Nephron progenitor cell (in vitro differentiated cells): ENCODE measurements at places on chromosomes 5 and 9.

DNA sequence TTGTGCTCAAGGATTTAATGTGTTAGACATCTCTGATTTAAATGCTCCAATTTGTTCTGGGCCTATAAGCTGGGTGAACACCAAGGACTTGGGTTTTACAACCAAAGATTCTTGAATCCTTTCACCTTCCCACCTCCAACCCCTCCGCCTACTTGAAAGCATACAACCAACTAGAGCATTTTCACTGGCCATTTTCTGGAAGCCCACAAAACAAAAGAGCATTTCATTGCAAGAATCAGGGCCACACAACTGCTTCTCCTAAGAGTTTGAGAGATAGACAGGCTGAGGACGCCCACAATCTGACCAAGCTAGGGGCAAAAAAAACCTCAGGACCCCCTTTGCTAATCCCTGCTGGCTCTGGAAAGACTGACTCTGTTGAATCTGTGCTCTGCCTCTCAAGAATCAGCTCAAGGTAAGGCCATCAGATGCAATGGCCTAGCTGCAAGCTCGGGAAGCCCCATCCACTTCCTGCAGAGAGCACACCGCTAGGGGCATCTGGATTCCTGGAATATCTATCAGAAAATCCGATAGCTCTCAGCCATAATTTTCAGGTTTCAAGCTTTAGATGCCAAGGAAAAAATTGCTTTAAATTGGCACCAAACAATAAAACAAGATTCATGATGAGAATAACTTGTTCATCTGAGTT, 57.7 kb downstream of the RETREG1 start:
- DNase-seq = no peak

DNA sequence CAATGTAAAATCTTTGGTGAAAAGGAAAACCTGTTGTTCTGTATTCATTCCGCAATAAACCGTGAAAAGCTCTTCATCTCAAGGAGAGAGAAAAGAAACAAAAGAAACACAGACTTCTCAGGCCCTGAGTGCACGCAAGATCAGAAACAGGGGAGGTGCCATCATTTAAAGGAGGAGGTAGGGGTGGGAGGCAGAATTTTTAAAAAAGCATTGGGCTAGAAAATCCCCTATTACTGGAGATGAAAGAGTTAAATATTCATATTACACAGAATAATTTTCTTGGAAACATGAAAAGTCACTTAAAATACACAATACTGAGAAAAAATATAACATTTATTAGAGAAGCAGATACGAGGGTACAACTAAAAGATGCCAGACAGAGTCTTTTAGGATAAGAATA, 56.3 kb downstream of the USP20 start:
- DNase-seq = no peak

GRCh38 chr9:88590558-88591146, 55.7 kb downstream of the NXNL2 start:
- DNase-seq = no peak

DNA sequence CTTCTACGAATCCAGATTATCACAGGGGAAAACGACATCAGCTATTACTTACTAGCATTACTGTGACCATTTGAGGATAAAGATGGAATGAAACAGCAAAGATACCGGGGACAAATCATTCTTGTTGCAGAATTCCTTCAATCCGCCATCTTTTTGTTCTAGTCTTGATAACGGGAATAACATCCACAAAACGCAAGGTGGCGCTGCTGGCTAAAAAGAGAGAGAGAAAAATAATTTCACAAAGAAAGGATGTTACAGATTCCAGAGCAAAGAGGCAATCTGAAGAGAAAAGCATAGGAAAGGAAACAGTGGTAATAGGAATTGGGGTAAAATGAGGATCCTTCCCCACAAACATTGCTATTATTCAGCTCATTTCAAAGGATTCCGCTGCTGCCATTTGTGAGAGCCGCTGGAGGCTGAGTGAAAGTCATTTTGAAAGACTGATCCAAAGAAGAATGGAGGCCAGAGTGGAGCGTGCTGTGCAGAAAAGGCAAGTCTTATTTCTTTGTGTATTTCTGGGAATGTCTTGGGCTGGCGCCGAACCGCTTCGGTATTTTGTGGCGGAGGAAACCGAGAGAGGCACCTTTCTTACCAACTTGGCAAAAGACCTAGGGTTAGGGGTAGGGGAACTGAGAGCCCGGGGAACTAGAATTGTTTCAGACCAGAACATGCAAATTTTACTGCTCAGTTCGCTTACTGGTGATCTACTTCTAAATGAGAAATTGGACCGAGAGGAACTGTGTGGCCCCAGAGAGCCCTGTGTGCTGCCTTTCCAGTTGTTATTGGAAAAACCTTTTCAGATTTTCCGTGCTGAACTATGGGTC, at the start of gene PCDHB7:
Gene PCDHB7, plus strand, starts transcription at position 264 of the 824 bp plus-strand sequence. Its CDS starts 192 bp downstream, at position 456.
- peak; percentile 29 for DNase-seq

DNA sequence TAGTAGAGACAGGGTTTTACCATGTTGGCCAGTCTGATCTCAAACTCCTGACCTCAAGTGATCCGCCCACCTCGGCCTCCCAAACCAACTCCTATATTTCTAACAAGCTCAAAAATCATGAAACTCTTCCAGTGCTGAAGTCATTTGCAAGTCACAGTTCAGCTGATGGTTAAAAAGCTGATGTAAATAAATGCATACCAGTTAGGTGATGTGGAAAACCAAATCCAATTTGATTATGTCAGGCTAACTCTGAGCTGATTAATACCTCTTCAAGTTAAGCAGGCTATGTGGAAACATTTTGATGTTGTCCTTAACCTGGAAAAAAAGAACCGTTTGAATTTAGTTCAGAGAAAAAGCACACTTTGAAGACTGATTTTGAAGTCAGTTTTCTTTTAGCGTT, 51.0 kb downstream of the TMEM252 start:
- no peak for DNase-seq
